Osteocyte (in vitro differentiated cells): ENCODE measurements at places on chromosomes 1 and 21. TPM values are rescaled to one million over a fixed set of nuclear protein-coding genes. Genes with fewer than 3 reads are reported as not detected.

DNA sequence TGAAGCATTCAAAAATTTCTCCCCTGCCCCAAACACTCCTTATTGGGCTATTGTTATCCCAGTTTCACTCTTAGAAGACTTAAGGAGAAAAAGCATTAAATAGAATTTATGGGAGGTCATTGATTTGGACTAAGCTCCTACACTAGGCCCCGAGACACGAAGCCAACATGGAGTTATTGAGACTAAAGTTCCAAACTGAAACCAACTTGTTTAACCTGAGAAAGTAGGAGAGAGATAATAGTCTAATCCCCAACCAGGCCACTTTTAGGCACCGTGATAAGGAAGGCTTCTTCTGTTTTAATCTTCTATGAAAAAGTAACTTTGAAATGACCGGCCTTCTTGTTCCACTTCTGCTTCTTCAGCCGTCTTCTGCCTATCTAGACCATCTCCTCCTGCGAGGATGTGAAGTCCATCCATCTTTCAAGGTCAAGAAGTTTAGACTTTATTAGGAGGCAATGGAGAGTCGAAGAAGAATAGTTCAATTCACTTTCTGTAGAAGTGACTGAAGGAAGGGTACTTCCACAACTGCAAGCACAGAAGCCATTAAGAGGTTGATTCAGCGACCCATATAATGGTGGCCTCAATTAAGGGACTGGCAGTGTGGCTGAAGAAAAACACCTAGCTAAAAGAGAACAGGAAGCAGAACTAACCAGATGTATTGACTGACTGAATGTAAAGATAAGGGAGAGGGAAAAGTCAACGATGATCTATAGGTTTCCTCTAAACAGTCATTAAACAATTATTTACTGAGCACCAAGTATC lies 428.8 kb downstream of the SMYD3 start:
- peaks cover 27% of the 10 kb centered on the region for H3K4me1 ChIP-seq
- H3K36me3 ChIP-seq, result peaks cover 2% of the 10 kb centered on the region
- DNase-seq, result no peak
- H3K27me3 ChIP-seq, result no peaks in the 10 kb centered on the region

DNA sequence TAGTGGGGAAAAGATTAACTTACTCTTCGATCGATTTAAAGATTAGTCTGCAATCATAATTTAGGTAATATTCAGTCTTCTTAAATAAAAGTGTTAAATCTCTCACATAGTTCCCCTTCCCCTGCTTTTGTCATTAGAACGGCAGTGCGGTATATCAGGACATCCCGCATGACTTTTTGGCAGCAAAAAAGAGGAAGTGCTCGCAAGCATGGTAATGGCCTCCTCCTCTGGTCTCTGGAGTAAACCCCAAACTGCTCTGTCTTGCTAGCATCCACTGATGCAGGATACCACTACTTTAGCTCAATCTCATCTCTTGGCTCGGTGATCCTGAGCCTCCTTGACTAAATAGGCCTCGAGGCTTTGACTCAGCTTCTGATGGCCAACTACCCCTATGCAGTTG lies 78.7 kb upstream of the VAV3 start:
- no peak for DNase-seq
- H3K27me3 ChIP-seq, result no peaks in the 10 kb centered on the region
- no peak overlapping the region for H3K4me3 ChIP-seq
- no peak overlapping the region for H3K27ac ChIP-seq
- H3K4me1 ChIP-seq, result no peaks in the 10 kb centered on the region

GRCh38 chr1:46137916-46138315 lies 5.5 kb upstream of the PIK3R3 start:
- H3K27me3 ChIP-seq, result no peaks in the 10 kb centered on the region
- H3K36me3 ChIP-seq, result no peaks in the 10 kb centered on the region
- DNase-seq, result no peak
- H3K4me1 ChIP-seq, result peaks cover 58% of the 10 kb centered on the region

- no peak overlapping the region for H3K4me3 ChIP-seq
- H3K27ac ChIP-seq, result no peak overlapping the region
- H3K36me3 ChIP-seq, result no peaks in the 10 kb centered on the region
- H3K4me1 ChIP-seq, result no peaks in the 10 kb centered on the region
- no peaks in the 10 kb centered on the region for H3K27me3 ChIP-seq
Measured at GRCh38 chr1:164983023-164983650, 373.4 kb downstream of the LMX1A start.

- no peak overlapping the region for H3K4me3 ChIP-seq
- no peaks in the 10 kb centered on the region for H3K36me3 ChIP-seq
- DNase-seq, result no peak
- H3K27me3 ChIP-seq, result no peaks in the 10 kb centered on the region
Measured at GRCh38 chr1:6124341-6124740, 55.8 kb downstream of the CHD5 start.

DNA sequence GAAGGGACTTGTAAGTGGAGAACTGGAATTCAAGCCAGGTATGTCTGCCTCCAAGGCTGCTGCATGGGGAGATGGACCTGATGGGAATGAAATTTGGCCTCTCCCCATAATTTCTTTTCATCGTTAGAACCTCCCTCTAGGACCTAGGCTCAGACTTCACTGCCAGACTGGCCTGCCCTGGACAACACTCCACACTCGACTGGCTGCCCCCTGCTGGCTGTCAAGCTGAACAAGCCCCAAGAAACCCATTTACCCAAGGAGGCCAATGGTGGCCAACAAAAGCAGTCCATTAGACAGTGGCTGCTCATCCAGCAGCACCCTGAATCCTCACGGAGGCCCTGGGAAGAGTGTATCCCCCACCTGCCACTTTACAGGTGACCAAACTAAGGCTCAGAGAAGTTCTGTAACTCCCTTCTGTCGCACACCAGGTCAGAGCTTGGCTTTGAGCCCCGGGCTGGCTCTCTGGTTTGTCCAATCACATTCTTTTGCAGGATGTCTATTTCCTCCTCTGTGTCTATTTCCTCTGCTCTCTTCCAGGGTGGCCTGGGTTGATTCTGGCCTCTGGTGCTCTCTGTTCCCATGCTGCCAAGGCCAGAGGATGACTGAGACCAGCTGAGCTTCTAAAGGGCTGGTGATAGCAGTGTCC lies 3.8 kb downstream of the RNF186 start:
- peaks cover 7% of the 10 kb centered on the region for H3K4me1 ChIP-seq
- no peak for DNase-seq
- H3K27ac ChIP-seq, result no peak overlapping the region

The GPR25 gene
- not detected in 2 replicates for total RNA-seq

The NBPF26 gene
- 38.6 and 40.5 TPM in 2 replicates for total RNA-seq

- peaks cover 2% of the 10 kb centered on the region for H3K4me1 ChIP-seq
- no peak for DNase-seq
- no peaks in the 10 kb centered on the region for H3K27me3 ChIP-seq
- H3K36me3 ChIP-seq, result no peaks in the 10 kb centered on the region
- H3K4me3 ChIP-seq, result no peak overlapping the region
Measured at GRCh38 chr1:55860798-55861519, 645.8 kb upstream of the USP24 start.

The TRIM46 gene
- total RNA-seq, result 6.1 and 7.7 TPM in 2 replicates

The OR2T35 gene
- not detected in 2 replicates for total RNA-seq

GRCh38 chr1:159881622-159882526 lies 18.1 kb downstream of the CFAP45 start:
- no peaks in the 10 kb centered on the region for H3K27me3 ChIP-seq
- no peaks in the 10 kb centered on the region for H3K4me1 ChIP-seq
- no peak overlapping the region for H3K4me3 ChIP-seq
- no peak for DNase-seq
- H3K27ac ChIP-seq, result no peak overlapping the region

- peaks cover 14% of the 10 kb centered on the region for H3K4me1 ChIP-seq
- H3K4me3 ChIP-seq, result peak overlapping the region; percentile 67
- no peak overlapping the region for H3K27ac ChIP-seq
- H3K36me3 ChIP-seq, result no peaks in the 10 kb centered on the region
Measured at GRCh38 chr1:46488343-46489168, 1.1 kb upstream of the DMBX1 start.

DNA sequence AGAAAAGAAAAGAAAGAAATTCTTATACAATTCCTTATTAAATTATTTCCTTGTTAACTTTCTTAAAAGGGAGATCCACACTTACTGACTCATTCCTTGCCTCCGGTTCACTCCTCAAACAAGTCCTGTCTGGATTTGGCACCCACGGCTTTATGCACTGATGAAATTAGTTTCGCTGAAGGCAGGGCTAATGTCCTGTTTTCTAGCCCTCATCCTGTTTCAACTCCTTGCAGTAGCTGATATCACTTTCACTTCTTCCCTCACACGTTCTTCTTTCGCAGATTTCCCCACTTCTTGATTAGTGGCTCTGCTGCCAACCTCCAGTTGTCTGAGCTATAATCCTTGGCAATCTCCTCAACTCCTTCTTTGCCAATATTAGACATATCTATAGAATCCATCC lies 215.2 kb downstream of the URB2 start:
- H3K36me3 ChIP-seq, result no peaks in the 10 kb centered on the region
- DNase-seq, result no peak
- no peak overlapping the region for H3K4me3 ChIP-seq
- H3K4me1 ChIP-seq, result peaks cover 5% of the 10 kb centered on the region
- H3K27me3 ChIP-seq, result peaks cover 40% of the 10 kb centered on the region
- H3K27ac ChIP-seq, result no peak overlapping the region

- no peak overlapping the region for H3K4me3 ChIP-seq
- no peak overlapping the region for H3K27ac ChIP-seq
- H3K36me3 ChIP-seq, result no peaks in the 10 kb centered on the region
- no peaks in the 10 kb centered on the region for H3K27me3 ChIP-seq
Measured at GRCh38 chr1:168614235-168614634, 37.8 kb downstream of the XCL1 start.

The PCSK9 gene
- total RNA-seq, result 2.2 and 2.3 TPM in 2 replicates

The NOS1AP gene
- 2.5 and 2.9 TPM in 2 replicates for total RNA-seq

DNA sequence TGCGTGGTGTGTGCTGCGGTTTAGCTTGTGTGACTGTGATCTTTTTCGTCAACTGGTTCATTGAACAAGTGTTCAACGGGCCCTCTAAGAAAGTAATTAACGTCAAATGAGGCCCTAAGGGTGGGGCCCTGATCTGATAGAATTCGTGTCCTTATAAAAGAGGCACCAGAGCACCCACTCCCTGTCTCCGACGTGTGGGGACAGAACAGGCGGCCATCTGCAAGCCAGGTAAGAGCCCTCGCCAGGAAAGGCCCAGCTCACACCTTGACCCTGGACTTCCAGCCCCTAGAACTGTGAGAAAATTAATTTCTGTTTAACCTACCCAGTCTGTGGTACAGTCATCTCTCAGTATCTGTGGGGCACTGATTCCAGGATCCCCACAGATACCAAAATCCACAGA lies 20.4 kb upstream of the SAMD11 start:
- peak overlapping the region; percentile 47 for H3K4me3 ChIP-seq
- peaks cover 18% of the 10 kb centered on the region for H3K27me3 ChIP-seq
- H3K27ac ChIP-seq, result no peak overlapping the region
- no peak for DNase-seq
- H3K36me3 ChIP-seq, result no peaks in the 10 kb centered on the region
- H3K4me1 ChIP-seq, result peaks cover 25% of the 10 kb centered on the region

- no peak overlapping the region for H3K4me3 ChIP-seq
- no peaks in the 10 kb centered on the region for H3K36me3 ChIP-seq
- no peak overlapping the region for H3K27ac ChIP-seq
- no peak for DNase-seq
- H3K27me3 ChIP-seq, result peaks cover 30% of the 10 kb centered on the region
Measured at GRCh38 chr1:30645807-30646206, 77.6 kb downstream of the MATN1 start.

The CA6 gene
- not detected in 2 replicates for total RNA-seq

The SH2D5 gene
- total RNA-seq, result 0.18 and 0.46 TPM in 2 replicates

The LIN28A gene
- total RNA-seq, result not detected in 2 replicates

DNA sequence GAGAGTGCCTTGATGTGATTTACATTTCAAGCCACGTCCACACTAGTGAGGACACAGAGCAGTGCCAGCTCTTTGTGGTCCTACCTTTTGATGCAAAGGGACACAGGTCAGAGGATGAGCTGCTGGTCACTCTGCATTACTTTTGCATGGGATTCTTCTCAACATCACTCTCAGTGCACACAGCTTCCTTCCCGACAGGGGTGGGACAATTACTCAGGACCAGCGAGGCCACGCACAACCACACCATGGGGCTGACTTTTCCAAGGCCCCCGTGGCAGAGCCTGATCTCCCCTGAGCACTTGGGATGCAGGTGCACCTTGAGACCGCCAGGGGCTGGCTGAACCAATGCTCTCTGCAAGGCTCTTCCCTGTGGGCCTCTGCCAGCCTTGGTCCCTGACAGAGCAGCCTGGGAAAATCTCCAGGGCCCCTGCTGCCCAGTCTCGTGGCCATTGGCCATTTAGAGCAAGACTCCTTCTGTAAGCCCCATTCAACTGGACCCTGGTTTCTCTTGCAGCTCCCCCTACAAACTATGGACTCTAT lies 13.2 kb upstream of the PRAMEF12 start:
- H3K4me3 ChIP-seq, result no peak overlapping the region
- no peaks in the 10 kb centered on the region for H3K27me3 ChIP-seq
- H3K27ac ChIP-seq, result no peak overlapping the region
- H3K4me1 ChIP-seq, result no peaks in the 10 kb centered on the region
- H3K36me3 ChIP-seq, result no peaks in the 10 kb centered on the region

The ATP1A2 gene
- 8.2 and 8.5 TPM in 2 replicates for total RNA-seq

DNA sequence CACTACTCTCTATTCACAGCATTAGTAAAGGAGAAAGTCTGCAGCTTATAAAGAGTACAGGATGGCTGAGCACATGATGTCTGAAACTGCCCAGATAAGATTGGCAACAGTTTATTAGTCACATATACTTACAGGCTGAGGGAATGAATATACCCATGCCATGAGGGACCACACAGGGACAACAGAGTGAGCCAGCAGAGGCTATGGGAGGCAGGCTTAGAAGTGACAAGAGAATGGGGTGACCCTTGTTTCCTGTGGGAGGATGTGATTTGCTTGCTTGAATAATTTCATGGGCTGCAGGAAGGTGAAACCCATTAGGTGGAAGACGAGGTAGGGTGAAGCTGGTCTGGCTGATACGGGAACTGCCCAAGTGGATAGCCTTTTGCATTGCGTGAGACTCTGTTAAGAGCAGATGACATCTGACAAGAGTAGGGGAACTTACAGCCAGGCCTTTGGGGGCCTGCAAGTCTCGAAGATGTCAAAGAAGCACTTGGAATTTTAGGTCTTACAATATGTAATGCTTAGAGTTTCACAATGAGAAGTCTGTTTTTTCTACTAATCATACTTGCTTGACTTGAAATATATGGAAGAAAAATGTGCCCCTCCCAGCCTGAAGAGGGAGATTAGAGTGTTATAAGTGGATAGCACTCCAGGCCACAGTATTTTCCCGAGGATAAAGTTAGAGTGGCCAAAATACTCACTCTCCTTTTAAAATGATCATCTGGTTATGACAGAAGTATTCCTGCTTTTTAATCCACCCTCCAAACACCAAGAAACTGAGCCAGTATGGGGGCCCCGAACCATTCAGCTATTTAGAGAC lies 34.6 kb upstream of the TNFSF4 start:
- no peaks in the 10 kb centered on the region for H3K4me1 ChIP-seq
- H3K36me3 ChIP-seq, result peaks cover 4% of the 10 kb centered on the region
- H3K27ac ChIP-seq, result no peak overlapping the region
- no peak overlapping the region for H3K4me3 ChIP-seq
- no peak for DNase-seq

The SLC16A1 gene
- 58.7 and 60.0 TPM in 2 replicates for total RNA-seq

The ABCG1 gene
- 16.5 TPM in 2 replicates for total RNA-seq

The ATP6V1G3 gene
- not detected in 2 replicates for total RNA-seq

- no peak overlapping the region for H3K27ac ChIP-seq
- no peaks in the 10 kb centered on the region for H3K27me3 ChIP-seq
- H3K36me3 ChIP-seq, result peaks cover 2% of the 10 kb centered on the region
- H3K4me3 ChIP-seq, result no peak overlapping the region
- H3K4me1 ChIP-seq, result peaks cover 25% of the 10 kb centered on the region
Measured at GRCh38 chr1:100035214-100035613, 65.4 kb downstream of the SLC35A3 start.
